ENCODE measurements at places on chromosomes 7 and 10. TPM values are rescaled to one million over a fixed set of nuclear protein-coding genes. Genes with fewer than 3 reads are reported as not detected.

RPP30 gene
- 38.9 TPM for polyA plus RNA-seq

SFR1 gene
- 3.1 TPM for polyA plus RNA-seq

CREB5 gene
- polyA plus RNA-seq, result 2.4 TPM

SP4 gene
- polyA plus RNA-seq, result 10.0 TPM

TMEM236 gene
- 0.02 TPM for polyA plus RNA-seq

LIMK1 gene
- polyA plus RNA-seq, result 108 TPM

PAX4 gene
- polyA plus RNA-seq, result 0.11 TPM

WDR86 gene
- polyA plus RNA-seq, result 22.1 TPM

GIMAP6 gene
- not detected for polyA plus RNA-seq

CRYGN gene
- polyA plus RNA-seq, result 0.98 TPM

PNLIPRP2 gene
- polyA plus RNA-seq, result 0.11 TPM

TMEM130 gene
- 14.0 TPM for polyA plus RNA-seq

DCLRE1C gene
- 0.64 TPM for polyA plus RNA-seq

AP5Z1 gene
- 24.0 TPM for polyA plus RNA-seq
